ENCODE measurements at places on chromosomes 7 and 10.

- no peak for DNase-seq
These were observed 857.2 kb upstream of the PHF14 start for GRCh38 chr7:10116511-10116910.

DNA sequence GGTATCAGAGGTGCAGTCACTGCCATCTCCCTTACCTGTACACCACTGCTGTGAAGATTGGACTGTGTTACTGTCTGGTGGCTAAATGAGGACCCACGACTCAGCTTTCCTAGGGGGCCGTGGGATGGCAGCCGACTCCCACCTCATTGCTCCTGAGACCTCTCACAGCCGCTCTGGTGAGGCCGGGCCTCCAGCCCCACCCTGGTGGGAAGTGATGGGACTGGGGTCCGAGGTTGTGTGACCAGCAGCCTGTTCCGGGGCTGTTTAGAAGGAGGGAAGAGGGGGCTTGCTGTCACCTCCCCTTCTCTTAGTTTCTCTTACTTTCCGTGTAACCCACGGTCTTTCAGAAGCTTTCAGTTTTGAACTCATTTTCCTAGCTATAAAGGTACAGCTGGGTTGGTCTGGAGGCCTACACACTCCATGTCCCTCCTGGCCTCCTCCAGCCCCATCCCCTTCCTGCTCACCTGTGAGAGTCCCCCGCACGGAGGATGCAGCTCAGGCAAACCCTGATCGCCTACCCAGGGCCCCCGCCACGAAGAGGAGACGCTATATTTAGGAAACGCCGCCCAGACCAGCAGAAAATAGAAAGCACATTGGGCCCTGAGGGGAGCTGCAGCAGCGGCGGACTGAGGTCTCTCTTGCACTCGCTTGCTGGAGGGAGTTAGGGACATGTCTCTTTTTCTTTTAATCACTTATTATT lies 4.6 kb downstream of the EMX2 start:
- DNase-seq = no peak

GRCh38 chr7:55478700-55479099 lies 93.6 kb downstream of the VOPP1 start:
- DNase-seq = no peak

GRCh38 chr10:68938117-68938516 lies 17.9 kb upstream of the DDX21 start:
- DNase-seq = no peak

- no peak for DNase-seq
These were observed 97.6 kb downstream of the CCNY start for GRCh38 chr10:35433851-35434426.

- no peak for DNase-seq
These were observed 18.0 kb upstream of the STN1 start for GRCh38 chr10:103936022-103936421.

GRCh38 chr7:117119192-117119924 lies 166.1 kb downstream of the ST7 start:
- DNase-seq = peak; percentile 62

DNA sequence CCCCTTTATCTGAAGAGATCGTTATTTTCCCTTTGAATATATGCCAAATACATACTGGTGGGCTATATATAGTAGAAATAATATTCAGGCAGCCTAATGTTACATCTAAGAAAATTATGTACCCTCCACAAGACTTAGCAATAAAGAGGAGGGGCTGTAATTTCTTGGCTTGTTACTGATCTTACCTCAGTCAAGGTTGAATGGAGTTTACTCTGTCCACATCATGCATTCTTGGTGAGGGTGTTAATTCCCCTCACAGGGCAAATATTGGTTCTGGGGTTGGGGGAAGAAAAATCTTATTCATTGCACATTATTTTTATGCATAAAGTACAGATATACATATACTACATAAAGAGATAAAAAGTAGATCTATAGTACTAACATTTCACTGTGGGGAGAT lies 145.8 kb upstream of the ANK3 start:
- DNase-seq = no peak

DNA sequence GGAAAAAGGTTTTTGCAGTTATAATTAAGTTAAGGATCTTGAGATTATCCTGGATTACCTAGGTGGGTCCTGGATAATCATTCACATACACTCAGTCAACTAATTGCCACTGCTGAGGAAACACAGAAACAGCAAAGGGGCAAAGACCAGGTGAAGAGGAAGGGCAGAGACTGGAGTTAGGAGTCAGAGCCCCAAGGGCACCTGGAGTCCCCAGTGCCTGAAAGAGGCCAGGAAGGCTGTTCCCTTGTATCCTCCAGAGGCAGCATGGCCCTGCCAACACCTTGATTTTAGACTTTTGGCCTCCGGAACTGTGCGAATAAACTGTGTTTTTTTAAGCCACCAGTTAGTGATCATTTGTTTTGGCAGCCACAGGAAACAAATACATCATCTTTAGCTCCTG lies 24.6 kb downstream of the PRR15 start:
- no peak for DNase-seq

DNA sequence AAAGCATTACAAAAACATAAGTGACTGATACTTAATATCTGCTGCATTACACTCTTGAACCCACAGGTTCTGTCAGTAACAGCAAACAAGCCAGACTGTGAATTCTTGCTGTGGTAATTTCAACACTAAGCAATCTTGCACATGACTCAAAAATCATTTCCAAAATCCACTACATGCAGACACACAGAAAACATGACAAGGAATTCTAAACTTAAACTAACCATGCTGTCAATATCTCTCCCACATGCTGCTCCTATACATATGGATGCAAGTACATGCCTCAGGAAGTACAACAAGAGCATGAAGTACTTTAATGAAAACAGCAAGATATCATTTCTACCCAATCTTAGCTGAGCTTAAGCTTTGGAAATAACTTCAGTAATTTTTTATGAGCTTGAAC lies 890.2 kb upstream of the KCND2 start:
- DNase-seq = no peak

DNA sequence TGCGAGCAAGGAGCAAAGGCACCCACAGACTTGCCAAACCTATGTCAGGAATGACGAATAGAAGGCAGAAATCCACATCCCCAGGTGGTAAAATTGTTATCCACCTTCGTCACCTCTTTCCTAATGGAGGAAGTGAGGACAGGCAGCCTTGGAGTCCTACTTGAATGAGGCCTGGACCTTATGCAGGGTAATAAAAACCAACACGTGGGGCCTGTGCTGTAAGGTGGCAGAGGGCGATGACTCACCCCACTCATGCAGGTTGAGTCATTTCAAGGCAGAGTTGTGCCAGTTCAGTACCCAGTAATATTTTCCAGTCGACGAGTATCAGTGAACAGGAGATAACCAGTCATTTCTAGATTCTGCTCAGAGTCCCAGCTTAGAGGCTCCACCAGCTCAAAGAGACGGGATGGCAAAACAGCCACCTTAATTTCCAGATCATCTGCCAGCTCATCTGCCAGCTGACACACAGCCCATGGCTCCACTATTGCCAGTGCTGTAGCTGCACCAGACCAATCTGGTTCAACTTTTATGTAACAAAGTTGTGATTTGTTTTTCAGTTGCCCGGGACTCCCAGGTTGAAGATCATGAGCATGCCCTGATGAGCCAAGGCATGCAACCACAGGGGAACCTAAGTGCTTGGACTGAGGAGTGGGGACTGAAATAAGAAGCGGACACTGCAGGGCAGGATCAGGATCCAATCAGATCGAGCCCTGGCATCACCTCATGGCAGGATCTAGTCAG lies 176.2 kb upstream of the ITGB1 start:
- DNase-seq = peak; percentile 84

DNA sequence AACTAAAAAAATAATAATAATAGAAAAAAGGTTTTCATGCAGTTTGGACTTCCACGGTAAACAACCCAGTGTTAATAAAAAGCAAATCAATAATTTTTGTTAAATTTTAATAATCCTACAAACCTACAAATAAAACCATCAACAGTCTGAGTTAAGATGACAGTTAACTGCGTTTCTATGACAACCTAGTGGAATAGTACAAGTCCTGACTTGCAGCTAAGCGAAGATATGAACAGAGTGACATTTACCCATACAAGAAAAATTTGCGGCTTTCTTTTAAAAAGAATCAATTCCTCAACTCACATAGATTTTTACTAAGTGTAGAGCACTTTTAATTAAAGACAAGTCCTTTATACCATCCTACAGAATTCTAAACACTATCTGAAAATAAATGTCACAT lies 35.6 kb downstream of the VPS41 start:
- DNase-seq = no peak

GRCh38 chr7:142583446-142583845 lies 165.8 kb upstream of the PRSS1 start:
- no peak for DNase-seq

GRCh38 chr7:96135241-96135640 lies 186.7 kb downstream of the SLC25A13 start:
- no peak for DNase-seq

GRCh38 chr10:96609510-96609909 lies 22.7 kb upstream of the TM9SF3 start:
- DNase-seq = no peak

GRCh38 chr7:68334216-68334615 lies 1264.1 kb upstream of the AUTS2 start:
- DNase-seq = no peak

DNA sequence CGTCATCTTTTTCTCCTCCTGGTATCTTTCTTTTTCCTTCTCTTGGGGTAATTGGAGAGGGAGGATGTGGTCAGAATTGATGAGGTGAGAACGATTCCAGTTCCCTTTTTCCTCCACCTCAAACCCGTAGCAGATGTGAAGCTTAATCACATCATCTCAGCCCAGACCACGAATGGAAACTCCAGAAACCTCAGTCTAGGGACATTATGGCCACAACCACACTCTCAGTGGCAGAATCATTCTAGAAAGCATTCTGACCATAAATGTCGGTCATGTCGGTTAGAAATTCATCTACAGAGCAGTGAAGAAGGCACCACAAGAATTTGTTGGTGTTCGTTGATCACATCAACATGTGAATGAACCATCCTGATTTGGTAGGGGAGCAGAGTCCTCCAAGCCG lies 78.7 kb downstream of the GATA3 start:
- peak; percentile 2 for DNase-seq

- DNase-seq = no peak
These were observed 208.6 kb downstream of the CXCL12 start for GRCh38 chr10:44176311-44176710.

GRCh38 chr10:30445711-30446110 lies 11.7 kb downstream of the MAP3K8 start:
- DNase-seq = no peak

DNA sequence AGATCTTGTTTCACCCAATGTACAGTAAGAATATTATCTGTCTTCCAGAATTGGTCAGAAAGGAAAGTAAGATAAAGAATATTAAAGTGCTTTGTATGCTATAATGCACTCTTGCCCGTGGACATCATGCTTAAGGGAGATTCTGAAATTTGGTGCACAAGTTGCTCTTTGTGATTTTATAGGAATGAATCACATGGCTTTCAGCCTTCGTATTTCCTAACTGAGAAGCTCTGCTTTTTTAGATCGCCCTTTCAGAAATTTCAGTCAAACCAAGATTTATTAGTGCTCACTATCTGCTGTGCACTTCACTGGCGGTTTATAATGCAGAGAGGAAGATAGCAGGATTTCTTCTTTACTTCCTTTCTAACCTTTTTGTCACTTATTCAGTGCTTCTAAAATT lies 1248.5 kb upstream of the LRRN3 start:
- no peak for DNase-seq

- no peak for DNase-seq
These were observed 55.8 kb downstream of the NCAPG2 start for GRCh38 chr7:158648787-158649186.

GRCh38 chr10:44049301-44050015 lies 335.4 kb downstream of the CXCL12 start:
- no peak for DNase-seq

DNA sequence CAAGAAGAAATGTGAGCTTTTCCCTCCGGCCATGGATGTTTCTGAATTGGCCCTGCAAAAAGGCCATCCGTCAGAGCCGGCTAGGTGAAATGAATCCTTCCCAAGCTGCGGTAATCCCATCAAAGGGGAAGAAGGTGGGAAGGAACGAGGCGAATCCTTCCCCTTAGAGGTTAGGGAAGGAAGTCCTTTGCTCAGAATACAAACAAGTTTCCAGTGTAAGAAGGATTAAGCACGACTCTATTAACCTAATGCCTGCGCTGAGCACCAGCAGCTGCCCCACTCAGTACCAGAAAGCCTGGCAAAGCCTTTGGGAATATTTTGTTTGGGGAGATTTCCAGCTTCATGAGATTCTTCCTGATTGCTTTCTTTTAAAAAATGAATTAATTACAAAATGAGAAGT lies 42.8 kb downstream of the CLRN3 start:
- DNase-seq = no peak

GRCh38 chr10:124512600-124512999 lies 51.0 kb downstream of the LHPP start:
- no peak for DNase-seq

DNA sequence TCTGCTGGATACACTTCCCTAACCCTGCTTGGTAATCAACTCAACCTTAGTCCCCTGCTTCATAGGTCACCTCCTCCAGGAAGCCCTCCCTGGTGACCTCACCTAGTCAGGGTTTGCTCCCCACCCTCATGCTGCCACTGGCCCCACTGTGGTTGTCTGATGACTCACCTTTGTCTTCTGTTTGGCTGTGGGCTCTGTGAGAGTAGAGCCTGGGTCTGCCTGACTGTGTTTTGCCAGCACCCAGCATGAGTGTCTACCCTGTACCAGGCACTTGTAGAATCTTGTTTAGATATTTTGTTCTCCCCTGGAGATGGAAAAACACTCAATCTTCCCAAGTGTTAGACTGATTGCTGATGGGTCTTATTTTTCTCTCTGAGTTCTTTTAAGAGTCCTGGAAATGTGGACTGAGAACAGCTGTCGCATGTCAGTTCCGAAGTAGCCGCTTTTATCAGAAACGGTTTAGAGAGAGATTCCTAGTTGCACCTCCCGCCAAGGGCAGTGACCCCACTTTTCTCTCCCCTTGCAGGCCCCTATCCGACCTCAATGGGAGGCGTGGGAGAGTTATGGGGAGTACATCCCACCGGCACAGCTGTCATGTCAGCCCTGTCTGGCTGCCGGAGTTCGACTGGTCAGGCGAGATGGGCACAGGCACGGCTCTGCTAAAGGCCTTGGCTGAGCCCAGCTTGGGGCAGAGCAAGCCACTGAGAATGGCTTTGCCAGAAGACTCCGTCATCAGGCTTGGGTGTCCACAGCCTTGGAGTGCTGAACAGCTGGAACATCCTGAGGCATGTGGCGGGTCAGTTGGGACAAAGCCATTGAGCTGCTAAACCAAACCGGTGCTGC lies 134.3 kb downstream of the GRK5 start:
- DNase-seq = peak; percentile 48

- peak; percentile 40 for DNase-seq
These were observed 68.0 kb upstream of the SAMD8 start for GRCh38 chr10:75043256-75044131.

Data from CD4-positive, alpha-beta T cell treated with Interleukin-6 at 100 ng/mL for 8 hours (primary cell).